ENCODE measurements at places on chromosomes 6 and 20.

DNA sequence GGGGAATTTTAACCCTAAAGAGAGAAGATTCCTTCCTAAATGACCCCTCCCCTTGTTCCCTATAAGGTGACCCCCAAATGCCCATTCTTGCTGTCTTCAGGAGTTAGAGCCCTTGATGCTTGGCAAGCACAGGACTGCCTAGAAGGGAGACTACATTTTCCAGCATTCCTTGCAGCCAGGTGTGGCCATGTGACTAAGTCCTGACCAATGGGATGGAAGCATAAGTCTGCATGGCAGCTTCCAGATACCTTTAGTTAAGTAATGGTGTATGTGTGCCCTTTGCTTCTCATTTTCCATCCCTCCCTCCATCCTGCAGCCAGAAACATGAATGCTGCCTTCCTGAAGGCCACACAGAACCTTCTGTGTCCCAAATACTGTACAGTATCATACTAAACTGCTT, 5.5 kb downstream of the BFSP1 start:
- DNase-seq = peak; percentile 76

DNA sequence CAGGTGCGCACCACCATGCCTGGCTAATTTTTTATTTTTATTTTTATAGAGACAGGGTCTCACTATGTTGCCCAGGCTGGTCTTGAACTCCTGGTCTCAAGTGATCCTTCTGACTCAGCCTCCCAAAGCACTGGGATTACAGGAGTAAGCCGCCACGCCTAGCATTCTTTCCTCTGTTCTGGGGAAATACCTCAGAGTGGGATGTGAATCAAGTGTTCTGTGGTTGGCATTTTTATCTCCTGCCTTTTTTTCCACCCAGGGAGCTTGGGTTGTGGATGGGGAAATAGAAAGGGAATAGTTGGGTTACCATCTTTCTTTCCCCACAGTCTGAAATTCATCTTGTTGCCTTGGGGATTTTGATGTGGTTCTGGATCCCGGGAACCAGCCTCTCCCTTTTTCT, 24.1 kb downstream of the TFAP2C start:
- DNase-seq = no peak

- DNase-seq = peak; percentile 66
Measured at GRCh38 chr20:20664795-20665589, 47.5 kb downstream of the RALGAPA2 start.

DNA sequence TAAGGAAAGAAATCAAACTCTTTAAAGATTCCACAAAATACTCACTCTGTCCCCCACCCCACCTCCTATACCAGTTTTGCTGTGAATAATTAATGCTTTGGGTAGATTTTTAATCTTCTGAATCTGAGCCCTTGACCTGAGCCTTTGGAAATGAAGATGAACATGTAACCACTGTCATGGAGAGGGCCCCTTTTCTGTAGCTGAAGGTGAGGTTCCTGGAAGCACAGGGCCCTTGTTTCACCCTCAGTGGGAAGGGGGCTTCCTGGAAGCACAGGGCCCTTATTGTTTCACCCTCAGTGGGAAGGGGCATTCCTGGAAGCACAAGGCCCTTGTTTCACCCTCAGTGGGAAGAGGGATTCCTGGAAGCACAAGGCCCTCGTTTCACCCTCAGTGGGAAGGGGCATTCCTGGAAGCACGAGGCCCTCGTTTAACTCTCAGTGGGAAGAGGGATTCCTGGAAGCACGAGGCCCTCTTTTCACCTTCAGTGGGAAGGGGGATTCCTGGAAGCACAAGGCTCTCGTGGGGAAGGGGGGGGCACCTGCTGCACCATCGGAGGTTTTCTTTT, 75.7 kb downstream of the DACT2 start:
- no peak for DNase-seq

DNA sequence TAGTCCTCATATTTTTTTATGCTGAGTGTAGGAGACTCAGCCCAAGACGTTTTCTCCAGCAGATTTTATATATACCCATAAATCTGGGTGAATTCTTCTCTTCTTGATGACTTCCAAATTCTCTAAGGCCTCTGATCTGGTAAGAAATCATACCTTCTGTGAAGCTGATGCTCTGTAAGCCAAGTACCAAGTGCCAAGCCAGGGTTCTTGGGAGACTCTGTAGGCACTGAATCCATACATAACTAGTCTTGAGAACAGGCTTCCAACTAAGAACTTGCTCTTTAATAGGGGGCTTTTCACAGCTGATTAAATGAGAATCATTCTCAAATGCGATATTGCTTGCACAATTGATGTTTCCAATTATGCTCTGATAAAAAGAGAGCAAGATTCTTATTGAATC, 87.6 kb downstream of the PRKN start:
- DNase-seq = no peak

- DNase-seq = no peak
Measured at GRCh38 chr6:40606526-40606925, 19.4 kb upstream of the LRFN2 start.

DNA sequence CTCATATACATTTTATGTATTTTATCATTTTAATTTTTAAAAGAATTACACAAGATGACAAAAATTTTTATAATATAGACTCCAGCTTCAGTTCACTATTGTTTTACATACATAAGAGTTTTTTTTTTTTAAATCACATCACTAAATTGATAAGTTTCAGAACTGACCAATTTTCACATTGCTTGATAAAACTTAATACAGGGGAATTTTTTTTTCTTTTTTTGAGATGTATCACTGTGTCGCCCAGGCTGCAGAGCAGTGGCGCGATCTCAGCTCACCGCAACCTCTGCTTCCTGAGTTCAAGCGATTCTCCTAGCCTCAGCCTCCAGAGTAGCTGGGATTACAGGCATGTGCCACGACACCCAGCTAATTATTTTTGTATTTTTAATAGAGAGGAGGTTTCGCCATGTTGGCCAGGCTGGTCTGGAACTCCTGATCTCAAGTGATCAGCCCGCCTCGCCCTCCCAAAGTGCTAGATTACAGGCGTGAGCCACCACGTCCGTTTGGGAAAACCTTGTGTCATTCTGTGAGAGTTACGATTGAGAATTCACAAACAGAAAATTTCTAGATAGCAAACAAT, 36.6 kb upstream of the BTN3A2 start:
- DNase-seq = peak; percentile 65

GRCh38 chr6:111583986-111584385, 21.7 kb downstream of the TRAF3IP2 start:
- DNase-seq = peak; percentile 70

- no peak for DNase-seq
Measured at GRCh38 chr20:63112491-63113219, 103.3 kb downstream of the YTHDF1 start.

DNA sequence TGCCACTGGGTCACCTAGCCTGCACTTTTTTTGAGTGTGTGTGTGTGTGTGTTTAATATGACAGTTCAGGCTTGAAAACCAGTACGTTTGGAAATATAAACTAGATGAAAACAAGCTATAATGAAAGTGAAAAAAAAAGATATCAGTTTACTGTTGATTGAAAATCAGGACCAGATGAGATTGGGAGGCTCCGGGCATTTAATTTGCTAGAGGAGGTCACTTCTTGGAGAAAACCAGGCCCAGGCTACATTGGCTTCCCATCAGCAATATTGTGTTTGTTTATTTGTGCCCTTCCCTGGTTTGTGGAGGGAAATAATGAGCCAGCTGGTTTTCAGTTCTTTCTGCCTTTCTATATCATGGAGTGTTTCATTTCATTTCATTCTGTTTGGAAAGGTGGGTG, 246.6 kb upstream of the JAG1 start:
- no peak for DNase-seq

- DNase-seq = peak; percentile 54
Measured at GRCh38 chr6:125201961-125202729, 48.6 kb downstream of the TPD52L1 start.

- DNase-seq = peak; percentile 6
Measured at GRCh38 chr20:59912609-59913008, 20.8 kb downstream of the SYCP2 start.

- DNase-seq = no peak
Measured at GRCh38 chr6:45678285-45678607, 300.5 kb upstream of the SUPT3H start.

GRCh38 chr6:24909241-24910216, 26.2 kb downstream of the RIPOR2 start:
- no peak for DNase-seq

DNA sequence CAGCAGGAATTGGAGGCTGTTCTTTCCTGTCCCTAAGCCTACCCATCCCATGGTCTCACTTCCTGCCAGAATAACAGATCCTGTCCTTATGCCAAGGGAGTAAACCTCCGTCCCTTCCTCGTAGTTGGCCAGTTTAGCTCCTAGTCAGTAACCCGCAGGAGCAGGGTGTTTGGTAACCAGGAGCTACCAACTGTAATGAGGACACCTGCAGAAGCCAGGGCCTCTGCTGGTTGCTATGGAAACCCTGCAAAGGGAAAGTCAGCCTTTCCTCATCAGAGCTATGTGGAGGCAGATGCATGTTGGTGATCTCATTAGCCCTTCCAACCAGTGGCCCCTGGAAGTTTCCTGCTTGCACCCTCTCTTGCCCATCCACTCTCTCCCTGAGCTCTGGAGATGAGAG, 368.2 kb upstream of the SULF2 start:
- DNase-seq = no peak

DNA sequence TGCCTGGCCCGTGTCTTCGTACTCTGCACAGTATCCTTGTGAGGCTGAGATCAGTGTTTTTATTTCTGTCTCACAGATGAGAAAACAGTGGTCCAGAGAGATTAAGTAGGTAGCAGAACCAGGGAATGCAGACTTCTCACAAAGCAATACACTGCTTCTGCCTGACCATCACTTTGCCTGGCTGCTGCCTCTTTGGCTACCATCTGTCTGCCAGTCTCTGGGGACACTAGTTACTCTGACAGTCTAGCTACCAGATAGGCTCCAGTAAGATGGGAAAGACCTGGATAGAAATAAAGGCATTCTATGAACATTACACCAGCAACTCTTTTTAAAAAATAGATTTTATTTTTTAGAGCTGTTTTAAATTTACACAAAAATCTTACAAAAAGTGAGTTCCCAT, 96.9 kb downstream of the PHACTR3 start:
- no peak for DNase-seq

DNA sequence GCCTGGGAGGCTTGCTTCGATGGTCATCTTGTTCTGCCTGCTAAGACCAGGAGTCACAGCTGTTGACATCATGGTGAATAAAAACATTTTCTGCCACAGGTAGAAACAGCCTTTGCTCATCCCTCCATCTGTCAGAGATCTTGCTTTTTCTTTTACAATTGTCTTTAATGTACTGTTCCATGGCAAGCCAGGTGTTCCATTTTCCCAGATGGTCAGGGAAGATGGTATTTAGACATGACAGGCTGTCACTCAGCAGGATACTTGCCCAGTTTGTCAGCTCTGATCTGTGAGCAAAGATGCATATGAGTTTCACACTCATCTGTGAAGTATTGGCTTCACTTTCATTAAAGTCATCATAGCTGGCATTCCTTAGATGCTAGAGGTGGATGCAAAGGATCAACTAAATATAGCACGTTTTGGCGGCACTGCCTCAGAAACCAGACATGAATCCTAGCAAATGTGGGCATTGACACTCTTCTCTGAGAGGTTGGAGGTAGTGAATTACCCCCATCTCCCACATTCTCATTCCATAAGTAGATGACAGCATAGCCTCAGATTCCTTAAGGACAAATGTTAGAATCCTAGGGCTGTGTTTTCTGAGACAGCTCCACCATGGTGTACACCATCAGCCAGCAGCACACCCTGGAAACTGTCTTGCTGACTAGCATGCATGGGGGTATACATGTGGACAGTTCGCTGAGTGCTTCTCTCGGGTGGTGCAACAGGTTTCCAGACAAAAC, 4.2 kb downstream of the SSTR4 start:
- no peak for DNase-seq

DNA sequence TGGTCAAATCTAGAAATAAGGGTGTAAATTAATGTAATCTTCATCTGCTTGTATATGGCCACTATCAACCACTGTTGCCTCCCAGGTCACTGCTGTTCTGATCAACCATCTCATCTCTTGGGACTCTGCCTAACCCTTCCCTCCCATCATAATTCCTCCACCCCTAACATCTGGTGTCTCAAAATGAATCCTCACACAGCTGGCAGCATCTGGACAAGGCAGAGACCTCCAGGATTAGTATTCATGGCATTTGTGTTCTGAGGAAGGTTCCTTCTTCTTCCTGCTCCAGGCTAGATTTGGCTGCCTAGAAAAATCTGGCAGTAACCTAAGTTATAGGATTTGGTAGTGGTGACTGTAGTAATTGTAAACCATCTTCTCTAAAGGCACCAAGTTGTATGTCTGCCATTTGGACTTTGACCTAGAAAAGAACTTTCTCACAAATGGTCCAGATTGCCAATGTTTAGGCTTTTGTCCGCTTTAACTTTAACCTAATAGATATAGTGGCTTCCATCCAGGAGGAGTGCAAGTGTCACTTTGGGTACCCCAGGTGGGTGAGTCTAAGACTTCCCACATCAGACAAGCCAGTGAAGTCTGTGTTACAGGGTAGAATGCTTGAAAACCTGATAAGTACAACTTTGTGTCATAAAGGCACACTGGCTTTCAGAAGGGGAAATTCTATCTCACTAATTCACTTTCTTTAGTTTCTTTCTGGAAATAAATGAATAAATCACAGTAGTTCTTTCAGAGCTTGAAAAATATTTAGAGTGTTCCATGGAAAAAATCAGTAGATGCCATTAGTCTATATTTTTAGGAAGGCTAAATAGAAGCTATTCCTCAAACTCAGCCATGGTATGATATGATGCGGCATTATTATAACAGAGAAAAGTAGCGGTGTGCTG, 3.0 kb upstream of the PHACTR2 start:
- DNase-seq = no peak

DNA sequence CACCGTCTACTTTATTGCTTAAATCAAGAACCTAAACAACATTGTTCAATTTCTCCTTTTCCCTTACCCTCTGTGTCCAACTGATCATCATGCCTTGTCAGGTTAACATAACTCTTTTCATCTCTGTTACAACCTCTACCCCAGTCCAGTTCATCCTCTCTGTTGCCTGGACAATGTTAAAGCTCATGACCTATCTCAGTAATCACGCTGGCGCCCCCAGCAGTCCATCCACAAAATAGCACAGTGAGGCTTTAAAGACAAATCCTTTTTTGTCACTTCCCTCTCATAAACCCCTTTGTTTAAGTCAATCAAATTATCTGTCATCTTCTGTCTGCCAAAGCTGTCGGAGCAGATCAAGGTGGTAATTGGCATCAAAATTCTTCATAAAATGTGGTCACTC, 140.1 kb downstream of the QKI start:
- DNase-seq = peak; percentile 73

GRCh38 chr20:63955281-63955826, 862 bp downstream of the UCKL1 start:
- peak; percentile 40 for DNase-seq

GRCh38 chr20:17557675-17558006, 12.2 kb upstream of the DSTN start:
- peak; percentile 61 for DNase-seq

GRCh38 chr20:35200267-35200666, 26.2 kb upstream of the MMP24 start:
- DNase-seq = no peak

- peak; percentile 62 for DNase-seq
Measured at GRCh38 chr20:43840382-43841070, 74.1 kb upstream of the TOX2 start.

Data from SK-MEL-5 (cell line).